ENCODE measurements at places on chromosomes 11 and 22. TPM values are rescaled to one million over a fixed set of nuclear protein-coding genes. Genes with fewer than 3 reads are reported as not detected.

The POTEH gene
- polyA plus RNA-seq: not detected

The SLC37A2 gene
- polyA plus RNA-seq: not detected

The MRGPRF gene
- polyA plus RNA-seq: not detected

The AP2A2 gene
- 35.2 TPM for polyA plus RNA-seq

The CCDC188 gene
- not detected for polyA plus RNA-seq

The WNT11 gene
- polyA plus RNA-seq: 10.8 TPM

The OR8B8 gene
- 0.35 TPM for polyA plus RNA-seq

The FGF3 gene
- polyA plus RNA-seq: not detected

The RAB1B gene
- 12.7 TPM for polyA plus RNA-seq

The SYCE3 gene
- polyA plus RNA-seq: 43.1 TPM

The CBLIF gene
- not detected for polyA plus RNA-seq

The IL17REL gene
- not detected for polyA plus RNA-seq

The BDNF gene
- 0.91 TPM for polyA plus RNA-seq

The SLC22A9 gene
- polyA plus RNA-seq: not detected

The INSC gene
- polyA plus RNA-seq: 8.8 TPM

The CCDC73 gene
- polyA plus RNA-seq: 0.91 TPM

The BCO2 gene
- 18.7 TPM for polyA plus RNA-seq

The PARVG gene
- 39.1 TPM for polyA plus RNA-seq

The RRAS2 gene
- 12.0 TPM for polyA plus RNA-seq

The SCGB2A2 gene
- polyA plus RNA-seq: not detected

The OR52I2 gene
- not detected for polyA plus RNA-seq

The SPON1 gene
- polyA plus RNA-seq: 5.0 TPM

The FOSL1 gene
- not detected for polyA plus RNA-seq

The MRGPRE gene
- not detected for polyA plus RNA-seq

The CDC42BPG gene
- not detected for polyA plus RNA-seq

The MMP12 gene
- not detected for polyA plus RNA-seq

The BIK gene
- not detected for polyA plus RNA-seq

The WNT7B gene
- polyA plus RNA-seq: 0.45 TPM

The LUZP2 gene
- polyA plus RNA-seq: 5.1 TPM

The SPI1 gene
- polyA plus RNA-seq: not detected

The PHOX2A gene
- not detected for polyA plus RNA-seq

The LRRN4CL gene
- polyA plus RNA-seq: not detected

The NARS2 gene
- polyA plus RNA-seq: 38.4 TPM

The CD3D gene
- not detected for polyA plus RNA-seq

The MMP10 gene
- polyA plus RNA-seq: not detected

The MYBPC3 gene
- 0.08 TPM for polyA plus RNA-seq
